ENCODE measurements at places on chromosomes 5 and 9. TPM values are rescaled to one million over a fixed set of nuclear protein-coding genes. Genes with fewer than 3 reads are reported as not detected.

GRCh38 chr9:7300484-7300883, 499.1 kb downstream of the DMAC1 start:
- no peak for DNase-seq

- no peak for DNase-seq
Measured at GRCh38 chr9:89807101-89807395, 202.2 kb downstream of the GADD45G start.

DNA sequence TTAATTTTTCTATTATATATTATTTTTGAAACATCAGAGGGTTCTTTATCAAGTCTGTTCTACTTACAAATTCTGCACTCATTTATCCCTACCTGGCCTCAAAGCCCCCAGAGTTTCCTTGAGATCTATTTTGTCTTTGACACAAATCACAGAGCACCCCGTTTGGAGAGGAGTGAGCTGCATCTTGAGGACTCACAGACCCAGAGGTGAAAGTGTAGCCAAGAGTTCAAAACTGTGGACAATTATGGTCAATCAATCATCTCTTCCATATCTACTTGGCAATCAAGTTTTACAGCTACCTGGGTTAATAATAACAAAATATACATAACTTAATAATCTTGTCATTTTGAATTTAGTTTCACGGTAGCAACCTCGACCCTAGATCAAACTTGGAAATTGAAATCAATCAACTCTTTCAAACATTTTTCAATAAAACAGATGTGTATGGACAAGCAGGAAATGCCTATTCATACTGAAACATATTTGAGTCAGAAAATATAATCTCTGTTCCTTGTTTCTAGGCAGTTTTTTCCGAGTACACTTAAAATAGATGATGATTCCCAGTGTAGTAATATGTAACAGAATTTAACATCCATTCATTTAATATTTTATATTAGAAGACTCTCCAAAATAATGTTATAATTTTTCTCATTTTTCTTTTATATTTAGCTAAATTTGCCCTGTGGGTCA, 13.7 kb upstream of the SYK start:
- no peak for DNase-seq

DNA sequence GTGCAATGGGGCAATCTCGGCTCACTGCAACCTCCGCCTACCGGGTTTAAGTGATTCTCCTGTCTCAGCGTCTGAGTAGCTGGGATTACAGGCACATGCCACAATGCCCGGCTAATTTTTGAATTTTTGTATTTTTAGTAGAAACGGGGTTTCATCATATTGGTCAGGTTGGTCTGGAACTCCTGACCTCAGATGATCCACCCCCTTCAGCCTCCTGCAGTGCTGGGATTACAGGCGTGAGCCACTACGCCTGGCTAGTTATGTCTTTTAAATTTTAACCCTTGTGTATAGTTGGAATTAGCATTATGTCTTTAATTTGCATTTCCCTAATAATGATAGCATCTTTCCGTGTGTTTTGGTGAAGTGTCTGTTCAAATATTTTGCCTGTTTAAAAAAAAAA, 11.5 kb downstream of the GPBP1 start:
- no peak for DNase-seq

- DNase-seq: no peak
Measured at GRCh38 chr5:32753765-32754164, 42.6 kb downstream of the NPR3 start.

Gene AKNA
- total RNA-seq: 13.6 TPM

GRCh38 chr5:79526493-79526892, 12.6 kb upstream of the HOMER1 start:
- no peak for DNase-seq

DNA sequence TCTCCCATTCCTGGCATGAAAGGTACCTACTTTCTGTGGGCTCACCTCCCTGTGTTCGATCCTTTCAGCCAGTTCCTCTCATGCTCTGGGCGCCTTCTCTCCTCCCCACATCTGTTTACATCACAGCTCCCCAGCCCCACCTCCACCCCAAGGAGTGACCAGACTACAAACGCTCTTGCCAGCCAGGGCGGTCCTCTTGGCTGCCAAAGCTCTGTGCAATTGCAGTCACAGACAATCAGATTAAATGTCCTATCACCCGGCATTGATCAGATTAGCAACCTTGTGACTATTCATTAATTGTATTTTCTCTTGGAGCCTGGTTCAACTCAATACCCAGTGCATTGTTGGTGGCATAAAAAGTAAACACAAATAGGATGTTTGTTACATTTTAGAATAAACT, 211.2 kb upstream of the TBCA start:
- DNase-seq: no peak

- peak; percentile 64 for DNase-seq
Measured at GRCh38 chr5:401146-402034, 41.6 kb upstream of the EXOC3 start.

DNA sequence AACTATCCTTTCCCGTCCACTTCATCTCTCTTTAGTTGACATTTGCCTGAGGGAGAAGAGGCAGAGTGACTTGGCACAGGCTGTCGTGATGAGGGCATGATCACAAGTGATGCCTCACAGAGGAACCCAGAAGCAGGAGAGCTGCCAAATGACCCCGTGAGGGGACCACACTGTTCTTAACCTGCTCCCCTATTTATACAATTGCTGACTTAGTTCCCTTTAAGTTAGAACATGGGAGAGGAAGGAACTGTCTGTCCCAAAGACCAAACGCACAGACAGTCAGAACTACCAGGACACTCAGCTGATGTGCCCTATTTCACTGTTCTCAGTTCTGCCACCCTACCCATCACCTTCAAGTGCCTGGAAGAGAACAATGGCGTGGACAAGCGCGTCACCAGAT, 73.7 kb downstream of the SLC1A3 start:
- DNase-seq: peak; percentile 86

GRCh38 chr5:90618071-90618470, 59.5 kb downstream of the ADGRV1 start:
- no peak for DNase-seq

Gene ANKRD55
- total RNA-seq: not detected

- DNase-seq: peak; percentile 72
Measured at GRCh38 chr5:87551911-87552310, 139.2 kb upstream of the CCNH start.

DNA sequence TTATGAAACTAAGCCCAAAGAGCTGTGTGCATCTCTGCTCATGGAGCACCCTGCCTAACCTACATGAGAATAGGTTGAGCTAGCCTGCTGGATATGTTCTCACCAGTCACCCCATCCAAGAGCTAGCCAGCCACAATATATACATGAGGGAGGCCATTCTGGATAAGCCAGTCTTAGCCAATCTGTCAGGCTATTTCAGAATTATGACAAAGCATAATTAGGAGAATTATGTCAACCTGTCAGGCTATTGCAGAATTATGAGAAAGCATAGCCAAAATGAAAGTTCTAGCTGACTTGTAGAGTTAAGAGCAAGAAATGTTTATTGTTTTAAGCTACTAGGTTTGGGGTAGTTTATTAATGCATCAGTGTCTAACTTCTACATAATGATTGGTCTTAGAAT, 189.8 kb downstream of the WDR70 start:
- DNase-seq: no peak

- no peak for DNase-seq
Measured at GRCh38 chr5:128225245-128226030, 141.9 kb downstream of the SLC12A2 start.

DNA sequence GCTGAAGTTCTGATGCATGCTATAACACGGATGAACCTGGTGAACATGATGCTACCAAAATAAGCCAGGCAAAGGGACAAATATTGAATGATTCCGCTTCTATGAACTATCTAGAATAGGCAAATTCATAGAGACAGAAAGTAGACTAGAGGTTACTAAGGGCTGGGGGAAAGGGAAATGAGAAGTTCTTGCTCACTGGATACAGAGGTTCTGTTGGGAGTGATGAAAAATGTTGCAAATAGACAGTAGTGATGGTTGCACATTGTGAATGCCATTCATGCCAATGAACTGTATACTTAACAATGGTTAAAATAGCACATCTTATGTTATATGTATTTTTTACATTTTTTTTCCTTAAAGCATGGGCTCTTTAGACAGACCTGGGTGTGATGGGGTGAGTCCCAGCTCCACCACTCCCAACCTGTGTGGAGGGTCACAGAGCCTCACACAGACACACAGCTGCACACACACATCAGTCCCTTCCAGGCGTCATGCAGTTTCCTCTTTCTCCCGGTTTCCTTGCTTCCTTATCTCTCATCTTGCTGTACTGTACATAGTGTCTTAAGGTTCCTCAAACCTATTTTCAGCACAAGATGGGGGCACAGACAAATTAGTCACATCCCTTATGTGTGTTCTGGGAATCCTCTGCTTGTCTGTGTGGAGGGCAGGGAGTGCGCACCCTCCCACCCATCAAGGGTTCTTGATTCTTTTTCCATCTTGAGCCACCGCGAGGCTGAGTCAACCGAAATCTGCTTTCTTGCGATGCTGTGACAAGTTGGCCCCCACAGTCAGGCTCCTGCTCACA, 192.9 kb downstream of the CRB2 start:
- DNase-seq: no peak

Gene RUSC2
- total RNA-seq: 30.9 TPM

DNA sequence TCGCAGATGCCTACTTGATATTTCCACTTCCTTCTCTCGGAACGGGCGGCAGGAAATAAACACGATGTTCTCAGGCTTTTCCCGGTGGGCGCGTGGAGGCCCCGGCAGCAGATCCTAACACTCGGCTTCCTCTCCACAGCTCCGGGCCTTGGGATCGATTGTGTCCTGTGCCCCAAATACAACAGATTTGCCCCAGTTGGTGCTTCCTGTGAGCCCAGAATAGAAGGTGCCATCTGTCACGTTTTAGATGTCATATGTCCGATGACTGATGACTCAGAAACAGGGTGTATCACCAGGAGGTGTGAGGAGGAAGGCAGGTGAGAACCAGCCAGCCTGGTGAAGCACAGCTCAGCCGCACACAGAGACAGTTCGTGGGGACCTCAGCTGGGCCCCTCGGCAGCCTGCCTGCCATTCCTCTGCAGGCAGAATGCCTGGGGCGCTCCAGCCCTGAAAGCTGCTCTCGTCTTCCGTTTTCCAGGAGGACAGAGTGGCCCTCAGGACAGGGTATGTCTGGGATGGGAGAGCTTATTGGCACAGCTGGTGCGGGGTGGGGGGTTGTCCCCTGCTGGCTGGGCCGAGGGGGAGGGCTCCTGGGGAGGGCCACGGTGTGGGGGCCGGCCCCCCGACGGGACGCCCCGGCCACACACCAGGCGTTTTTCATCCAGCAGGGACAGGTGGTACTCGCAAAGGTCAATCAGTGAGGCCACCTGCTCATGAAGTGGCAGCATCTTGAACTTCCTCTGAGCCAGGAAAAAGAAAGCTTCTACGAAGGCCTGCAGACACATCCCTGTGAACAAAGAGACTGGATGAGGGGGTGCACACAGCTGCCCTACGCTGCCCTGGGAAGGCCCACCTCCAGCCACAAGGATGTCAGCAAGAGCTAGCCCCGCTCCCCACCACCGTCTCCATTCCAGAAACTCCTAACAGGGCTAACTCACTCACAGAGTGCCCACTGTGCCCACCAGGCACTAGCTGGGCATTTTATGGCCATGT, 171.0 kb downstream of the DAB2IP start:
- no peak for DNase-seq

DNA sequence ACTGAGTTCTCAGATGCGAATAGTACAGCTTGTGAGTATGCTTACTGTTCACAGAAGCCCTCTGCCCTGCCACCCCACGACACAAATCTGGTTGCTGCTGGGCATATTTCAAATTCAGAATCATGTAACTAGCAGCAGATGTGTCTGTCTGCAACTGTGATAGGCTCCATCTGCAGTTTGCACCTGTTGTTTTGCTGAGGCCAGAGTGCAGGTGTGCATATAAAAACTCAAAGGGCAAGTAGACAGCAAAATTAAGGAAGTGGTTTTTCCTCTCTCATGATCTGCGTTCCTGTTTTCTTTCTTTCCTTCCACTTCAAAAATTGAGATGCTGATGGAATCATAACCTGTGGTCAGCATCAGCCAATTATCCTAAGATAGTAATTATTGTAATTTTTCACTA, 1000.5 kb downstream of the PTPRD start:
- DNase-seq: no peak

- DNase-seq: no peak
Measured at GRCh38 chr9:80046481-80046880, 474.7 kb downstream of the TLE4 start.

DNA sequence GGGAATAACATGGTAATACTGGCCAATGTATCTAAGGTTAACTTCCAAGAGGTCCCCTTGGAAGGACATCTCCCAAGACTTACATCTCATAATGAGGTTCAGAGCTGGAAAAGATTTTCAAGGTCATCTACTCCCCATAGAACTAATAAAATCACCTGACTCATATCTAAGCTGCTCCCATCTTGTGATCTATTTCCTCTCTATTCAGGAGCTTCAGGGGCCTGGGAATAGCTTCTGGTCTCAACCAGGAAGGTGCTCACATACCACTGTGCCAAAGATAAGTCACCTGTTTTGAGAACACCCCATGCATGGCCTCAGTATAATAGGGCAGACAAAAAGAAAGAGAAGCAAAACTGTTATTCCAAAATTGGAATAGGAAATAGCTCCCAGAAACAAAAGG, 74.2 kb downstream of the OXCT1 start:
- DNase-seq: no peak

DNA sequence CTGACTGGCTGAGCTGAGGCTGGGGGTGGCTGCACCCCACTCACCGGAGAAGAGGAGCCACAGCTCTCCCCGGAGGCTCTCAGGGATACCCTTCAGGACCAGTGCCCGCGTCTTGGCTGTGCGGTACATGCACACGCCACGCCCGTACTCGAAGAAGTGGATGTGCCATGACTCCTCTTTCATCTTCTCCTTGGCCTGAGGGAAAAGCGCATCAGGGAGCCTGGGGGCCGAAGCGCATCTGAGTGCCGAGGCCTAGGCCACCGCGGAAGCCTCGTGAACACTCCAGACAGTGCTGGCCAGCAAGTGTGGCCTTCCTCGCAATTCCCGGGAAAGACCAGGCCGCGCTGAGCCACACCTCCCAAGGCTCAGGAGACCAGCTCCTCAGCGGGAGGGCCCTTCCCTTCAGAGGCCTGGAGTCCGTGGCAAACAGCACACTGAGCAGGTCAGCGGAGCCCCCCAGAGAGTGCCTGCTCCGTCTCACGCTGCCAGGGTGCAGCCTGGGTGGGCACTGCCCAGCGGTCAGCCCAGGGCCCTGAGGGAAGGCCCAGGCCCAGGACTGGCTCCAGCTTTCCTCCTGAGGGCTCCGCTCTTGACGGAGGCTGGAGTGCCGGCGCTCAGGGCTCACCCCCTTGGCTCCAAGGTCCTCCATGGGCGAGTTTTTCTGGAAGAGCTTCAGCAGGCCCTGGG, 20.5 kb upstream of the MRNIP start:
- DNase-seq: no peak

Gene PLPP7
- 14.3 TPM for total RNA-seq

- no peak for DNase-seq
Measured at GRCh38 chr5:38426986-38427950, 129.2 kb downstream of the LIFR start.

Gene LCN9
- not detected for total RNA-seq

Gene SPINK13
- total RNA-seq: not detected

Measured in sigmoid colon (tissue), 7 donors.